LNCaP clone FGC (cell line): ENCODE measurements at places on chromosomes 16 and 17.

DNA sequence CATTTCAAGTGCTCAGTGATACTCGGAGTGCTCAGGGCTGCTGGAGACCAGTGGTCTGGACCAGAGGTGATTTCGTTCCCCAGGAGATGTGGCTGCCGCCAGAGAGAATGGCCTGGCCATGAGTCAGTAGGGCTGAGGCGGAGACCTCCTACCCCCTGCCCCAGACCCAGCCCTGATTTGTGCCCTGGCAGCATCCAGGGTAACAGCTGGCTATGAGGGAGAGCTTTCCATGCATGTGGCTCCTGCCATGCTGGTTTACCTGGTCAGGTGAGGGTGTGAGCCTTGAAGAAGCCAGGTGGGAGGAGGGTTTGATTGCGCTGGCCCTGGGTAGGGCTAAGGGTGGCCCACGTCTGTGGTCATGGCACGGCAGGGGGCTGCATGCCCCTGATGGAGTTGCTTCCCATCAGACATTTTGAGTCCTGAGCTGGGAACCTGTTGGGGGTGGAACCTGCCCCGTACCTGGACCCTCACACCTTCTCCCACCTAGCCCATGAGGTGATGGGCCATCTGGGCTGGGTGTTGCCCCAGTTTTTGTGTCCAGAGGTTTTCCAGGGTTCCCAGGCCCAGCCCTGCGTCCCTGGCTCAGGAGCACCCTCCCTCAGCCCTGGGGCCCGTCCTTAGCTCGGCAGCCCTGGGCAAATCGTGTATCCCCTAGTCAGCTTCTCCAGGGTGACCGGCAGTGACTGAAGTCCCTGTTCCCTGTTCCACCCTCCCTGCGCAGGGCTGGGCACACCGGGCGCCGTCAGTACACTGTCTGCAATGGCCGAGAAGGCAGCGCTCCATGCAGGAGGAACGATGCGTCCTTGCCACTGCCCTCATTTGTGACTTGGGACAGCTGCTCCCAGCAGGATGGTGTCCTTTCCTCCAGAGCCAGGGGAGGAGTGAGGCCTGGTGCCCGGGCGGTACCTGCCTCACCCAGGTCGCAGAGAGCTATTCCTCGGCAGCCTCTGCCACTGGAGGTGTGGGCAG is 9.0 kb upstream of the CSNK1D start:
- no peak for DNase-seq

DNA sequence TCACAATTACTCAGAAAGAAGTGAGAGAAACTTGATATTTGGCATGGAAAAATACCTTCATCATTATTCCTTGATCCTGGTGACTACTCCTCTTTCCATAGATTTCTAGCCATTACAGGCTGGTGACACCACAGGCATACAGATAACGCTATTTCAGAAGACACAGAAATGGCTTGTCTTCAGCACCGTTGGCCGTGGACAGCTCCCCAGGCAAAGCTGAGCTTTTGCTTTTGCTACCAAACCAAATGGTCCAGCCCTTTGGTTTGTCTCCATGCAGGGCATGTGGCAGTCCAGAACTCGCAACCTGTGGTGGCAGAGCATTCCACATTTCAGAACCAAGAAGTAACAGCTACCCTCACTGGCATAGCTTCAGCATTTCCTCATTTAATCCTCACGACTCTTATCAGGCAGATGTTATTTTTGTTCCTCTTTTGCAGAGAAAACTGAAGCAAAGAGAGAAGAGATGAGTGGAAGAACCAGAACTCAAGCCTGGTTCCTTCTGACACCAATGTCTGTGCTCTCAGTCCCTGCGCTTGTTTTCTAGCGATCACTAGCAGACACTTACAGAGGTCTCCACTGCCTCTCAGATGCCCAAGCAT is 55.5 kb downstream of the HS3ST4 start:
- no peak for DNase-seq

GRCh38 chr16:11004351-11004750 is 60.0 kb downstream of the CLEC16A start:
- no peak for DNase-seq

GRCh38 chr16:19704321-19705145 is 13.5 kb downstream of the KNOP1 start:
- DNase-seq: no peak

DNA sequence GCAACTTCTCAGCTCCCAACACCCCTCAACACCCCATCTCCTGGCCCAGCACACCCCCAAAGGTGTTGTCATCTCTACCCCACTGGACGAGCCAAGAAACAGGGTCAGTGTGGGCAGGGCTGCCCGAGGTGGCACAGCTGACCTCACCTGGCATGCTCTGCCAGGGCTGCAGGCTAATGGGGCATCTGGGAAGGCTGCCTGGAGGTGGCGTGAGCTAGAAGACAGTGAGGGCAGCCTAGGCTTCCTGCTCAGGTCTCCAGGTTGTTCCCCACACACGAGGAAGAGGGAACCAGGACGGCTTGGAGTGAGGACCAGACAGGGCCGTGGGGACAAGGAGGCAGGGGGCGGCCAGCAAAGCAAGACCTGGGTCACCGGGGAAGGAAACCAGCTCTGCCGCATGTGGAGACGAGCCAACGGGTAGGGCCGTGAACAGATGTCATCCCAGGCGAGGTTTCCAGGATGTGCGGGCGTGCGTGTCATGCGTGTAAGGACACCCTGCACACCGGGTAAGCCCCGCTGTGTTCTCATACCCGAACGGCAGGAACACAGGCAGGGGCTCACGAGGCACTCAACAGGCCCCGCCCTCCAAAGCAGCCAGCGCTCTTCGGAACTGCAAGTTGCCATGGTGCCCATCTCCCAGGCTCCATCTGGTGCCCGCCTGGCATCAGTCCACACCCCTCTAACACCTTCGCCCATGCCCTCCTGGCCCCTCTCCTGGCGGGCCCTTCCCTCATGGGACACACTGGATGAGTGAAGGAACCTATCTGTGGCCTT is 29.6 kb upstream of the PVALEF start:
- DNase-seq: no peak

DNA sequence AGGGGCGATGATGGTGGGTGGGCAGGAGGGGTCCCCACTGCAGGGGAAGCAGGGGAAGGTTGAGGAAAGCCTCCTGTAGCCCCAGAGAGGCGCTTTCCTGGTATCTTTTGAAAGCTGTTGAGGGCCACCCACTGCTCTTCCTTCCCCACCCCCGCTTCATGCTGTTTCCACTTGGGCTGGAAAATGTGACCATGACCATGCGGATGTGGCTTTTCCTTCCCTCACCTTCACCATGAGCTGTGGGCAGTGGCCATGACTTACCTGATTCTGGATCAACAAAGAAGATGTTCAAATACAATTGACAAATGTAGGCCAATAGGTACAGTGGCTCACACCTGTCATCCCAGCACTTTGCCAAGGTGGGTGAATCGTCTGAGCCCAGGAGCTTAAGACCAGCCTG is 13.8 kb downstream of the MVP start:
- DNase-seq: no peak

- peak; percentile 8 for DNase-seq
These were observed 9.6 kb upstream of the CES1 start for GRCh38 chr16:55842369-55843104.

GRCh38 chr17:5740937-5741336 is 156.6 kb upstream of the NLRP1 start:
- DNase-seq: no peak

DNA sequence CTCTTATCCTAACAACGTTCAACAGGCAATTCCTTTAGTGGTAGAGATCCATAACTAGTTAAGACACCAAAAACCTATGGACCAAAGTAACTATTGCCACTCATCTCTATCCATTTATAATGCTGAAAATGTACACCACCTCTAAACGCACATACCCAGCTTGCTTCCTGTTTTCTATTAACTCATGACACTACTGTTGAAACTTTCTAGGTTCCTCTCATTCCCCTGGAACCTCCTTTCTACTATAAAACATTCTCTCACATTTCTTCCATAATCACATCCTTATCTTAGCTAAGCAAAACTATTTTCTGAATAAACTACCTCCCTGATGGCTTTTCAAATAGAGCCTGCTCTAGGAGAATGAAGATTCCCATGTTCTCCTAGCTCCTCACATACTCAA is 42.9 kb upstream of the KSR1 start:
- DNase-seq: no peak

GRCh38 chr17:44442806-44443205 is 53.4 kb upstream of the ITGA2B start:
- no peak for DNase-seq

DNA sequence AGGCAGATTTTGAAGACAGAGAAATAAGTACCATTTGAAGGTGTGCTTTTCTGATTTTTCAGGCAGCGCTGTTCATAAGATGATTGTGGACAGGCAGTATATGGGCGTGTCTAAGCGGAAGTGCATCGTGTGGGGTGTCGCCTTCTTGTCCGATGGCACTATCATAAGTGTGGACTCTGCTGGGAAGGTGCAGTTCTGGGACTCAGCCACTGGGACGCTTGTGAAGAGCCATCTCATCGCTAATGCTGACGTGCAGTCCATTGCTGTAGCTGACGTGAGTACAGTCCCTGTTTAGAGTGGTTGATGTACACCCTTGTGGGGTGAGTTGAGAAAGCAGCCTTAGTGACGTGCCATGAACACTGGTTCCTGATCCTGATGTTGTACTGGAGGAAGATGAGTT is 10.7 kb downstream of the UTP4 start:
- DNase-seq: no peak

- peak; percentile 11 for DNase-seq
These were observed 172.9 kb downstream of the STX8 start for GRCh38 chr17:9402590-9403199.

- DNase-seq: no peak
These were observed 56.4 kb downstream of the CMIP start for GRCh38 chr16:81500833-81501521.

DNA sequence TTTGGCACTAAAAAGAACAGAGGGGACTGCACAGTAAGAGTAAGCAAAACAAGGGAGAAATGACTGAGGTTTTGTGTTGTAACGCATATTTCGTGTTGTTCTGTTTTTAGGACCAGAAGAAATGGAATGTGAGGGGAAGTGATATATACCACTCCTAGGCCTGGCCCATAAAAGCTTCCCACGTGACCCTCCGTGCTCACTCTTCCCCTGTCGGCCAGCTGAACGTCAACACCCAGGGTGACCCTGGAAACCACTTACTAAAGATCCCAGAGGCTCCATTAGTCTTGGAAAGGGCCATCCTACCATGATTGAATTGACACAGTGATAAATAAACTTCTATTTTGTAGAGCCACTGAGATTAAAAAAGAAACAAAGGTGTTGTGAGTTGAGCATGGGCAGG is 79.8 kb downstream of the HELZ start:
- DNase-seq: no peak

DNA sequence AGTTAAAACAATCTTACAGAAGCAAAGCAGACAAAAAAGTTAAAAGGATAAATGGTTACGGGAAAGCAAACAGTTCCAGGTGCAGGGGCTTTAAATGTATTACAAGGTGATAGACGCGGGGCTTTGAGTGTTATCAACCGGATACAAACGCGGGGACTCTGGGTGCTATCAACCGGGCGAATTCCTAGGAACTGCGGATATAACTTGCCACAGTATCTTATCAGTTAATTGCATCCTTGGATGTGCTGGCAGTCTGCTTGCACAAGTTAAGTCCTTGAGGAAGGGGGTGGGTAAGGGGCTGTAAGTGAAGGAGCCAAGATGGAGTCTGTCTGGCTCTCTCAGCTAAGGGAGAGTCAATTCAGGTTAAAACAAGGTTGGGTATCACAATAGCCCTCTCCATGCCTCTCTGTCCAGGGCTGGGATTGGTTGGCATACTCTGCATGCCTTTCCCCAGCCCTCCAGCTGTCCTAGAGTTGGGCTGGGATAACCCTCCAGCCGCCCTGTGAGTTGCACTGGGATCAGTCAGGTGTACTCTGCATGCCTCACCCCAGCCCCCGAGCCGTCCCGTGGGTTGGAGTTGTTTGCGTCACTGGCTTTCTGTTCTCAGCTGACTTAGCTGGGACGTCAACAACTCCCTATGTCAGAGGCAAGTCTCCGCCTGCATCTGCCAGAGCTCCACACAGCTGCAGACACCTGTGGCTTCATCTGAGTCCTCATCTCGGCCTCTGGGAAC is 40.9 kb downstream of the TMEM235 start:
- no peak for DNase-seq

GRCh38 chr16:27951489-27952120 is 111.9 kb downstream of the GSG1L start:
- DNase-seq: no peak

GRCh38 chr16:72815348-72816318 is 232.3 kb downstream of the ZFHX3 start:
- DNase-seq: no peak

- no peak for DNase-seq
These were observed 13.9 kb upstream of the OR1F1 start for GRCh38 chr16:3173892-3174617.
